Activated T-helper 1 cell treated with anti-CD3 and anti-CD28 coated beads, Interleukin-12 subunit alpha, Interleukin-12 subunit beta, Interleukin-2, Interleukin-4 antibody, amounts not matched to agents 30 ng/mL and 10 ng/mL and 1 ng/mL, durations not matched to agents 14 hours and 24 hours and 36 hours (primary cell): ENCODE measurements at places on chromosomes 6 and 20.

- H3K27me3 ChIP-seq = peaks cover 15% of the 10 kb centered on the region
- no peak overlapping the region for H3K4me3 ChIP-seq
- no peaks in the 10 kb centered on the region for H3K4me1 ChIP-seq
Measured at GRCh38 chr6:27168586-27169443, 78.7 kb upstream of the PRSS16 start.

- peaks cover 30% of the 10 kb centered on the region for H3K4me1 ChIP-seq
- H3K36me3 ChIP-seq = no peaks in the 10 kb centered on the region
- H3K27me3 ChIP-seq = peaks cover 3% of the 10 kb centered on the region
- DNase-seq = no peak
- H3K27ac ChIP-seq = no peak overlapping the region
- H3K4me3 ChIP-seq = no peak overlapping the region
Measured at GRCh38 chr20:50354721-50355589, 155.2 kb upstream of the PTPN1 start.

DNA sequence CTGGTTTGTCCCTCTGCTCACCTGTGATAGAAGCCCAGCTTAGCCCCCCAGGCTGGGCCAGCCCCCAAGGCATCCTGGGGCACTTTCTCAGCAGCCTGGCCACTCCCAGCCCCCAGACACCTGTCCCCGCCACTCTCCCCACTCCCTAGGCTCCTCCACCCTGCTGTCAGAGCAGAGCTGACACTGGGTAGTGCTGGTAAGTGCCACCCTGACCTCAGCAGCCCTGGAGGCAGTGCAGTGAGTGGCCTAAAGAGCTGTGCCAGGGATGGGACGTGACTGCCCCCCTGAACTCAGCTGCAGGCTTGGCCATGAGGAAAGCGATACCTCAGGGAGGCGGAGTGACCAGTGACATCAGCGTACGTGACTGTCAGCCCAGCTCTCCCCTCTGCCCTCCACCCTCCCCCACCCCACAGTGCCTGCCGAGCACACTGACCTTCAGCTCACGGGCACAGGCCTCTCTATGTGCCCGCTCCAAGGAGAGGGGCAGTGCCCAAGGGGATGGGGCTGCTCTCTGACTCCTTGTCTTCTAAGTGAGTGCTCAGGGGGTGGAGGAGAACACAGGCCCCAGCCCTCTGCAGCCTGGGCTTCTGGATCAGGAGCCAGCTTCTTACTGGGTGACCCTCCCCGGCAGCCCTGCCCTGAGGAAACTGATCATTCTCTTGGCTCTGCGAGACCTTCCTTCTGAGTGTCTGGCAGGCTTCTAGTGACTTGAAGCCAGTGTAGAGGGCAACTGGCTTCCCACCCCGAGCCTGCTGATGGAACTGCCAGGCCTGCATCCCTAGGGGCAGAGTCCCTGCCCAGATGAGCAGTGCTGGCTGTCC lies 172.7 kb downstream of the MRPL14 start:
- no peaks in the 10 kb centered on the region for H3K4me1 ChIP-seq
- no peaks in the 10 kb centered on the region for H3K36me3 ChIP-seq
- peaks cover 13% of the 10 kb centered on the region for H3K27me3 ChIP-seq
- no peak for DNase-seq

GRCh38 chr6:34834789-34835518 lies 43.1 kb downstream of the BLTP3A start:
- H3K36me3 ChIP-seq = peaks cover 21% of the 10 kb centered on the region
- no peak overlapping the region for H3K27ac ChIP-seq
- H3K4me1 ChIP-seq = peaks cover 10% of the 10 kb centered on the region
- DNase-seq = no peak

GRCh38 chr6:21147995-21148394 lies 445.6 kb upstream of the SOX4 start:
- H3K4me3 ChIP-seq = no peak overlapping the region
- H3K4me1 ChIP-seq = no peaks in the 10 kb centered on the region
- DNase-seq = no peak
- H3K27ac ChIP-seq = no peak overlapping the region

DNA sequence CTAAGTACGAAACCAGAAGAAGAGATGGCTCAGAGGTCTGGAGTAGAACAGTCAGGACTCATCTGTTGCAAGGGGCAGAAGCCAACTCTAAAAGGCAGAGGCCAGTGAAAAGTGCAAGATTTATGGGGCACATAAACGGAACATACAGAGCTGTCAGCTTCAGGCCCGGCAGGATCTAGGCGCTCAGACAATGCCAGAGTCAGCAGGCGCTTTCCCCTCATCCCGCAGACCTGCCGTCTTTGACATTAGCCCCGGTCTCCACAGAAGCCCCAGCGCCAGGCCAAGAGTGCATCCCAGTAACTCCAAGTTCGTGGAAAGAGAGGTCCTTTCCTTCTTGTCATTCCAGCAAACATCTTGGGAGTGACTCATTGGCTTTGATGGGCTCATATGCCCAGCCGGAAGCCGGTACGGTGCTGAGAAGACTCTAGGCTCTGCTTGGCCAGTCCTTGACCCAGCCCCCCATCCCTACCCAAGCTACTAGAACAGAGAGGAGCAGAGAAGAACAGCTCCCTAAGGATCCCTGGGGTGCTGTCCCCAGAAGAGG lies 260.9 kb downstream of the TAF4 start:
- no peaks in the 10 kb centered on the region for H3K36me3 ChIP-seq
- H3K27me3 ChIP-seq = no peaks in the 10 kb centered on the region
- DNase-seq = no peak
- H3K4me3 ChIP-seq = no peak overlapping the region

DNA sequence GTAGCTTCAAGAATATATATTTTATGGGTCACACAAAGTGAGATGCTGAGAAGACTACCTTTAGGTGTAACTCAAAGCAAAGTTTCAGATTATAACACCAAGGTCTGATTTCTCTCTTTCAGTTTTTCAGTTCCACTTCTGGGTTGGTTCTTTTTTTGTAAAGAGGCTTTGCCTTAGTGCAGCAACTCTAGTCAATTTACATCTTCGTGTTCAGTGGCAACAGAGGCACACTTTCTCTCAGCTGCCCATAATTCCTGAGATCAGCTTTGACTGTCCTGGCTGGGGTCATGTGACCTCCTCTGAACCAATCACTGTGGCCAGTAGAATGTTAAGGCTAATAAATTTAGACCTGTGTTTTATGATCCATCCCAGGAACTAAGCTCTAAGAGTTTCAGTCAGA lies 120.2 kb downstream of the TINAG start:
- no peak for DNase-seq
- no peak overlapping the region for H3K4me3 ChIP-seq
- no peak overlapping the region for H3K27ac ChIP-seq
- H3K27me3 ChIP-seq = no peaks in the 10 kb centered on the region
- no peaks in the 10 kb centered on the region for H3K36me3 ChIP-seq
- H3K4me1 ChIP-seq = no peaks in the 10 kb centered on the region
